ENCODE measurements at places on chromosomes 1 and 21.

DNA sequence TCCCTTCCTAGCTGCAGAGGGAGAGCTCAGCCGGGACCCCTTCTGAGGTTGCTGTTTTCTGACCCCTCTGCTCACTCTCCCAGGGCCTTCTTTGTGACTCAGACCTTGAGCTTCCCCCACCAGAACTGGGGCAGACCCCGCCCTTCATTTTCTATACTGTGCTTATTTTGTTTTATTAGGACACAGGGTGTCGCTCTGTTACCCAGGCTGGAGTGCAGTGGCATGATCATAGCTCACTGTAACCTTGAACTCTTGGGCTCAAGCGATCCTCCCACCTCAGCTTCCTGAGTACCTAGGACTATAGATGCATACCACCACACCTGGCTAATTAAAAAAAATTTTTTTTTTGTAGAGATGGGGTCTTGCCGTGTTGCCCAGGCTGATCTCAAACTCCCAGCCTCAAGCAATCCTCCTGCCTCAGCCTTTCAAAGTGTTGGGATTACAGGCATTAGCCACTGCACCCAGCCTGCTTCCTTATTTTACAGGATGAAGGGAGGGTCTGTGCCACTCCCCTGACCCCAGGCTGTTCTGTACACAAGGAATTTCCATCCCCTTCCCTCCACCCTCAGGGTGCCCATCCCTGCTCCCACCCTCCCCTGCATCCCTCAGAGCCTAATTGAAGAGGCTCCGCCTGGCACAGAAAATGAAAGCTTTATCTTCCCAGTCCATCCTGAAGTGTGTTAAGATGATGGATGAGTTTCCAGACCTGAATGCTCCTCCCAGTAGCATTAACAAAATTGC, 195.2 kb upstream of the POU3F1 start:
- DNase-seq: no peak

- DNase-seq: peak; percentile 3
Measured at GRCh38 chr1:87202922-87203655, 125.6 kb upstream of the LMO4 start.

DNA sequence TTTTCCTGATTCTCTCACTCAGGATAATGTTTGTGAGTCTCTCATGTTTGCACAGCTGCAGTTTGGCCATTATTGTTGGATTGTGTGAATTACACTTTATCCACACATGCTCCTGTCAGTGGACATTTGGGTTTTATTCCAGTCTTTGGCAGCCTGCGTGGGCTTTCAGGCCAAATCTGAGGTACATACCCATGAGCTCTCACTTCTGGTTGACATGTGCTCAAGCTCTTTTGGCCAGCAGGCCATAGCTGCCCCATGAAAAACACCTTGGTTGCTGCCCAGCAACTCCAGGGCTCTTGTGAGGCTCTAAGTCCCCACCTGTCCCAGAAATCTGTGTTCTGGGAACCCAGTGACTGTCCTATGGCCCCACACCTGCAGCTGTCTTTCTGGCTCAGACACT, 124.5 kb upstream of the GALNT2 start:
- DNase-seq: no peak

DNA sequence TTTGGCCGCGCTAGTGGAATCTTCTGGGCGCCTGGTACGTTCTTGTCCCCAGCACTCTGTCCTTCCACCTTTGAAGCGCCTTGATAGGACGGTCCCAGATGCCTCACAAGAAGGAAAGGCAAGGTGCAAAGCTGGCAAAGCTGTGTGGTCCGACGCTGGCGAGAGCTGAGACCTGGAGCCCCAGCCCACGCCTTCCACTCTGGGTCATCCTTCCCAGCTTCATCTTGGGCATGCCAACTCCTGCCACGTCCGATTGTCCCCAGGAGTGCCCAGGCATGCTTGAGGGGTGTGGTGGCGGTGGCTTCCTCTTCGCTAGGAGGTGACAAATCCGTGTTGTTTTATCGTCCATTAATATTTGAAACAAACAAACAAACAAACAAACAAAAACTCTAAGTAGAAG, 123.9 kb upstream of the DPYD start:
- no peak for DNase-seq

DNA sequence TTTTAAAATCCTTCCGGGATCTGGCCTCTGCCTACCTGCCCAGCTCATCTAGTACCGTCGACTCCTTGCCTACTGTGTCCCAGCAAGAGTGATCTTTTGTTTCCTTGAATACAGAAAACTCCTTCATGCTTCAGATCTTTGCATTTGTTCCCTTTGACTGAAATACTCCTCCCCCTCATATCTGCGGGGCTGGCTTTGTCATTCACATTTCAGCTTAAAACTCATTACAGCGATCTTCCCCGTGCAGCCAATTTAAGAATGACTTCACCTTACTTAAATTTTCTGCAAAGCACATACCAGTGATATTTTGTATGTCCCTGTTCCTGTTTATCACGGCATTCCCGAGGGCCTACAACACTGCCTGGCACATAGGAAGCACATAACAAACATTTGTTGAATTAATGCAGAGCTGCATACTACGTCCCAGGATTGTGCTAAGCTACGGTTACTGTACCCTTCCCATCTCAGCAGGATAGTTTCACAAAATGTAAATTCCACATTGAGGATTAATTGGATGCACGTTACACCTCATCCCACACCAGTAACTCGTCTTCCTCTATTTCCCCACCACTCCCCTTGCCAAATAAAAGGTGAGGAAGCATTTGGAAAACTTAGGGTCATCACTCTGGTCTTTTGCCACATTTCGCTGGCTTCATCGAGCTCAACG, 837 bp upstream of the DESI2 start:
- no peak for DNase-seq

DNA sequence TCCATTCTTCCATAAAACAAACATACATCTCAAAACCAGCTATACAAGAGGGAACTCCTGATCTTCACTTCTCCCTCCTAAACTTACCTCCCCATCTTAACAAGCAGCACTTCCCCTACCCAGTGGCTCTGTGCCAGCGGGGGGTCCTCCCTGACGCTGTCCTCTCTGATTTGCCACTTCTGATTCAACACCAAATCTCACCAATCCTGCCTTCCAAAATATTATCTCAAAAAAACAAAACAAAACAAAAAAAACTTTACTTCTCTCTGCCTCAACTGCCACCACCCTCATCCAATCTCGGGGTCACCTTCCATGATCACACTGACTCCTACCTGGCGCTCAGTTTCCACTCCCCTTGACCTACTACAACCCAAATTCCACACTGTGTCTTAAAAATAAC, 72.8 kb downstream of the SLC45A1 start:
- no peak for DNase-seq

DNA sequence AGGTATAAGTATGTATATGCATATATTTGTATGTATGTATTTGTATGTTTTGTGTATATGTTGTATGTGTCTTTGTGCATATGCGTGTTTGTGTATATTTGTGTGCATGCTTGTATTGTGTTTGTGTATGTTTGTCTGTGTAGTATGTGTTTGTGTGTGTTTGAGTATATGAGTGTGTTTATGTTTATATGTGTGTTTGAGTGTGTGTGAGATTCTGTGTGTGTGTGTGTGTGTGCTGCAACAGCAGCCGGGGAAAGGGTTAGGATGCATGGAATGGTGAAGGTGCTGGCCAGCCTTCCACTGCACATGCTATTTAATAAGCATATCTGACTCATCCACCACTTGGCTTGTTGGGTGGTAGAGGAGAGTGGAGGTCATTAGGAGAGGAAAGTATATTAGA, 46.6 kb upstream of the RAB4A start:
- no peak for DNase-seq

DNA sequence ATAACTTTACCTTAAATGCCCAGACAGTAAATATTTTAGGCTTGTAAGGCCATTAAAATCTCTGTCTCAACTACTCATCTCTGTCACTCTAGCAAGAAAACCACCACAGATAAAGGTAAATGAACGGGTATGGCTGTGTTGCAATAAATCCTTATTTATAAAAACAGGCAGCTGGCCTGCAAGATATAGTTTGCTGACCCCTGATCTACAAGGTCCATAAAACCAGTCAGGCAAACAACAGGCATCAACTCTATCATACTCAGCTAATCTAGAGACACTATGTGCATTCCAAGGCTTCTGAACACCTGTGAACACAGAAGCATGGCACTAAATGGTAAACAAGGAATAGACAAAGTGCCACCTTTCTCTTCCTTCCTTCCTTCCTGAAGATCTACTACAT, 9.7 kb downstream of the FAF1 start:
- no peak for DNase-seq

DNA sequence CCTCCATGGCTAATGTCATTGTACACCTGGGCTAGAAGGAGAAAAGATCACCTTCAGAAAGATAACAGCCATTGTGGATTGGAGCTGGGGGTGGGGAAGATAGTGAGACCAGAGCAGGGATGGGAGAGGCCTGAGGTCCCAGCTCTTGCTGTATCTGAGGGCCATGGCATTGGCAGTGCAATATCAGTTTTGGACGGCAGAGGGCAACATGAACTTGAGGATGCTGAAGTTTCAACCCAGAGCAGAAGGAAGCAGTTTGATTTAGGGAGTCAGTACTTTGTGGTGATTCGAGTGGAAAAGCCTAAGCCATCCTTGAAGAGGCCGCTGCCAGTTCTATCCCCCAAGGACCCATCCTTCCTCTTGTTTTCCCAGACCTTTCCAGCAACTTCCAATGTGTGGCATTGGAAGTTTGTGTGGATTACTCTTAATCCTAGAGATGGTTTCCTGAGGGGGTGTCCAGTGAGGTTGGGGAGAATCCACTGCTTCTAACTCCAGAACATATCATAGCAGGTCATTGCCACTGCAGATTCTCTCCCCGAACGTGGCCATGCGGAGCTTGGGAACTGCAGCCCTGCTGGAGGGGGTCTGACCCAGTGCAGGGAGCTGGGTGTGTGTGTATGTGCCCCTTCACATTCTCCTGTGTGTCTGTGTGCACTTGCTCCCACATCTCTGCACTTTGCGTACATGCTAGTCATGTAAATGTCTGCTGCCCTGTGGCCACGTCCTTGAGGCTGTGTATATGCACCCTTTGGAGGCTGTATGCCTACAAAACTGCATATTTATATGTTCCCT, 24.1 kb downstream of the SLC26A9 start:
- DNase-seq: peak; percentile 85

DNA sequence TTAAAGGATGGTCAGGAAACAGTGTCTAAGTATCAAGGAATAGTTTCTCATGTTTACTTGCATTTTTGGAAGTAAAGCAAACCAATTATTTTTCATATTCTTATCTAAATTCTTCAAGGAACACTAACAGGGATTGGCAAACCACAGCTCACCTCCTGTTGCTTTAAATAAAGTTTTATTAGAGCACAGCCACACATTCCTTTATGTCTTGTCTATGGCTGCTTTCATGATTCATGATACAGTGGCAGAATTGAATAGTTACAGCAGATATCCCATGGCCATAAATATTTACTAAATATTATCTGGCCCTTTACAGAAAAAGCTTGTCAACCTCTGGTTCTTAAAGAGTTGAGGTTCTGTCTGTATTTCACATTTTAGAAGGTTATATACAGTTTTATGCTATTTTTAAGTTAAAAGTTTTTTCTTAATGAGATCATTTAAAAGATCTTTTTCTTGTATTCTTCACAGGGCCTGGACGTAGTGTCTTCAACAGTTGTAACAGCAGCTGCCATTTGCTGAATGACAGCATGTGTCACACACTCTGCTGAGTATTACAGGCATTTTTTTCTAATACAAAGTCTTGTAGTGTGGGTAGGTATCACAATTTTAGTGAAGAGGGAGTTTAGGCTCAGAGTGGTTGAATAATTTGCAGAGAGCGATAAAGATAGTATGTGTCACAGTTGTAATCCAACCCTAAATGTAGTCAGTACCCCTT, 2.6 kb downstream of the ZNF691 start:
- DNase-seq: no peak

- peak; percentile 93 for DNase-seq
Measured at GRCh38 chr21:41953831-41954653, at the start of gene C2CD2. Gene C2CD2 (minus strand): TSS chr21:41954018. CDS start chr21:41953648, 370 bp downstream.

DNA sequence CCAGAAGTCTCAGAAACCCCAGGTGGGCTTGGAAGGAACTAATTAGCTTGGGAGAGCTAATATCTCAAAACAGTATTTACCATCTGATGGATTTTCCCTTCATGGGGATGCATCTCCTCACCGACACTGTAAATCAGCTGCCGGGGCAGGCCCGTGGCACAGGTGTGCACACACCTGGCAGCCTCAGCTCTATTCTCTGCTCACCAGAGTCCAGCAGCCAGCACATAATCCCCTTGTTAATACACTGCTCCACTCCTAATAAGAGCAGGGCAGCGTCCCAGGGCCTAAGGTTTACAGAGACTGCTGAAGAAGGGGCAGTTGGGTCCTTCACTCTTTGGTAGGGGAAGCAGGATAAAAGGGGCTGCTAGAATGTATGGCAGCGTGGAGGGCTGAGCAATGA, 200.0 kb downstream of the TOMM20 start:
- peak; percentile 38 for DNase-seq

- no peak for DNase-seq
Measured at GRCh38 chr1:14880456-14881316, 272.9 kb upstream of the TMEM51 start.

DNA sequence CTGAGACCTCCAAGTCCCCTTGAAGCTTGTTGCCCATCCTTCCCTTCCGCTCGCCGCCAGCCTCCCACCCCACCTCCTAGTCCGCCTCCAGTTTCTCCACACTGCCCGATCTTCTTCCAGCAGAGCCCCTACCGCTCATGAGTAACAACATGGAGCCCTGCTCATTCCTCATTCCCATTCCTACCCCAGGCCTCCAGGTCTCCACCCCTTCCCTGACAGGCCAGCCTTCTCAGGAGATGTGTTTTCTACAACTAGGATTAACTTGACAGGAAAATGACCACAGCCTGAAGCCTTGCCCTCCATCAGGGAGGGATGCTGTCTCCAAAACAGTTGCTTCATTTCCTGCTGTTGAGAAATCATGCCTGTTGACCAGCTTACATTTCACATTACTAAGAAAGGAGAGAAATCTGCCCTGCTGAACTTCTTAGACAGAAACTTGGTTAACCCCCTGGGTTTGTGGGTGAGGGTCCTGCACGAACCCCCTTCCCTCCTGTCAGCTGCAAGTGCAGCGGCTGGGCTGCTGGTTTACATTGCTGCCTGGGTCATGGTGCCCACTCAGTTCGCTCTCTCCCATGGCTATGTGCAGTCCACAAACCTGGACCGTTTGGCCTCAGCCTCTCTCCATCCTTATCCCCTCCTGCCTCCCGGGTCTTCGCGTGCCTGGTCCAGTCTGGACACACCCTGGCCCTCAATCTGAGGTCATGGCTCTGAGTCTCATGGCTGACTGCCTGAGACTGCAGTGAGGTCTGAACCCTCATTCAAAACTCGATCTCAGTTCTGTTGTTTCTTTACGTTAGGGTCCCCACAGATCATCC, 16.1 kb upstream of the CHI3L1 start:
- no peak for DNase-seq

DNA sequence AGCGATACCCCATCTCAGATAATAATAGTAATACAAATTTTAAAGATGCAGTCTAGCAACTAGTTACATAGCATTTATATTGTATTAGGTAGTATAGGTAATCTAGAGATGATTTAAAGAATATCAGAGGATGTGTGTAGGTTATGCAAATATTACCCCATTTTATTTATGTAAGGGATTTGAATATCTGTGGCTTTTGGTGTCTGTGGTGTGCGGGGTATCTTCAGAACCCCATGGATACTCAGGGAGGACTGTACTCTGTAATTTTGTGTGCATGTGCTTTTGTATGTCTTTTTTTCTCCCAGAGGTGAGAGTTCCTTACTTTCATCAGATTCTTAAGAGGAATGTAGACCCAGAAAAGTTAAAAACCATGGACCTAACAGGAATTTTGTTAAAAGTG, 12.8 kb downstream of the RNF2 start:
- DNase-seq: no peak

GRCh38 chr1:161350671-161351070, 17.0 kb downstream of the CFAP126 start:
- no peak for DNase-seq

Data from RPMI8226 (cell line).